Inflammatory macrophage treated with lipopolysaccharide for 1 hour (primary cell): ENCODE measurements at places on chromosomes 5 and 9.

DNA sequence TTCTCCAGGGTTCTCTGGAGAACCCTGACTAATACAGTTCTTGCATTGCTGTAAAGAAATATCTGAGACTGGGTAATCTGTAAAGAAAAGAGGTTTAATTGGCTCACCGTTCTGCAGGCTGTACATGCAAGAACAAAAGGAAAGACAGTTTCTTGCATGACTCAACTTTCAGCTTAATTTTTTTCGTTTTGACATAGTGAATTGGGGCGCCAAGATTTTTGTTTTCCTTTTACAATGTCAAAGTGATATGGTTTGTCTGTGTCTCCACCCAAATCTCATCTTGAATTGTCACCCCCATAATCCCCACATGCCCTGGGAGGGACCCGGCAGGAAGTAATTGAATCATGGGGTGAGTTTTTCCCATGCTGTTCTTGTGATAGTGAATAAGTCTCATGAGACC is 11.8 kb upstream of the CRHBP start:
- no peak for DNase-seq

DNA sequence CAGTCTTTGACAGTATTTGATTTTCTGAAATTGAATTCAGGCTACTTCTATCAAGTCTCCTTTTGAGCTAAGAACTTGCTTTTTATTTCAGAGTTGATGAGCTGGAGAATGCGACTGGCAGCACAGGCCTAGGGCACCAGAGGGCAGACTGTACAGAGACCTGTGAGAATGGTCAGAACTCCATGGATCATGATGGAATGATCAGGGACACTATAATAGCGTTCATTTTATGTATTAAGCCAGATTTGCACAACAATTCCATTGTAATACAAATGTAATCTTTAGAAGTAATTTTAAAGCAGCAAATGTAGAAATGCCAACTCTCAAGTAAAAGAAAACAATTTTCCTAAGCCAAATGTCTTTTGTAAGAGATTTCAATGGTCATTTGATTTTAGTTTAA is 902.4 kb downstream of the NR2F1-AS1 start:
- no peak for DNase-seq

DNA sequence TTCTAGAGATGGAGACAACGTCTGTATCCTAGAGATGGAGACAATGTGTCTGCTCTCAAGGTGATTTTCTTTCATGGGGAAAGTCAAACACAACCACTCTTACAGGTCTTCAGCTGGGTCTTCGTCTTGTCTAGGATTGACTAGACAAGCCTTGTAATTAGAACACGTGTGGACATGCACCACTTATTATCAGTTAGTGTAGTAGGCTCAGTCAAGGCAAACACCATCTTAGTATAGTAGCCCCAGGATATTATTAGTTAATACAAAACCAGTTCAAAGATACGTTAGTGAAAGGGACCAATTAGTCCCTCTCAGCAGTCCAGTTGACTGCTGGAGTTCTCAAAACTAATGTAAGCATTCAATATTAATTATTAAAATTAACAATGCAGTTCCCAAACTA is 15.1 kb upstream of the CCL28 start:
- no peak for DNase-seq

DNA sequence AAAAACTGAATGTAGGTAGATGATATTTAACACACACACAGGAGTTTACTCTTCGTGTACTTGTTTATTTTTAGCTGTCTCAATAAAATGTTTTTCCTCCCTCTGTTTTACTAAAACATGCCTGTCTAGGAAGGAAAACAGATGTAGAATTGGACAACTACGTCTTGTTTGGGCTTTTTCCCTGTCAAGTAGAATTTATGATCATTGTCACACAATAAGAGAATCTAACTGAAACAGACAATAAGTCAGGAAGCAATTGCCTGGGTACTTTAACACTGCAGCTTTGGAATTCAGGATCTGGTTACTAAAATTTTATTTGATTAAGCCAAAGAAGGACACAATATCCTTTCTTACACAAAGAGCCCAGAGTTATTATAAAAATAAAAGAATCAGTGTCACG is 164.2 kb downstream of the ZDHHC21 start:
- no peak for DNase-seq

DNA sequence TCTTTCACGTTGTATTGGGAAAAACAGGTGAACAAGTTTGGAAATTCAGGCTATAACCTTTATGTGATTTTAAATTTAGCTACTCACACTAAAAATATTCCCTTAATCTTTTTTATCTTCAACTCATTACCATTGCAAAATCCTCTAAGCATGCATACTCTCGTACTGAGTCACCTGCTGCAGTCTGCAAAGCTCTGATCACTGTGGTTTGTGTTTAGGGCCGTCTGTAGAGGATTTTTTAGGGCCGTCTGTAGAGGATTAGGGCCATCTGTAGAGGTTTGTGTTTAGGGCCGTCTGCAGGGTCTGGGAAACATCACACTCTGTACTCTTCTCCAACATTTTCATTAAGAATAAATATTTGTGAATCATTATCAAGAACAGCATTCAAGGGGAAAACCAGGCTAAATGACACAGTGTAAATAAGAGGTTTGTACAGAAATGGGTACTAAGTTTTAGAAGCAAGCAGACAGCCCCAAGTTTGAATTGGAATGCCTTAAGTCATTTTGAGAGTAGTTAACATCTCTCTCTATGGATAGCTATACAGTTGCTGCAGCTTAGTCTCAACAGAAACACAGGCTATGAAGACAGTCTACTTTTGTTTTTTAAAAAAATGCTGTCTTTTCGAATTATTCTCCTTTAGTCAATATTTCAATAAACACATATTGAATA is 155.0 kb upstream of the TSLP start:
- no peak for DNase-seq

DNA sequence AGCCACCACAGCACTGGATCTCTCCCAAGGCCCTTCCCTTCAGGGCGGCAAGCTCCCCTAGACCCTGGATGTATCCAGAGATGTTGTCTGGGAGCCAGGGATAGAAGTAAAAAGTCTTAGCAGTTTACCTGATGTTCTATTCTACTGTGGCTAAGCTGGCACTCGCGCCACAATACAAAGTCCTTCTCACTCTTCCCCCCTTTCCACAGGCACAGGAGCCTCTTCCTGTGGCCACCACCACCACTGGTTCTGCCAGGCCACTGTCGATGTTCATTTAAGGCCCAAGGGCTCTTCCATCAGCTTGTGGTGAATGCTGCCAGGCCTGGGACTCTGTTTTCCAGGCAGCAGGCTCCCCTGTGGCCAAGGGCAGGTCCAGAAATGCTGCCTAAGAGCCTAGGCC is 33.7 kb downstream of the MEGF9 start:
- DNase-seq = no peak

DNA sequence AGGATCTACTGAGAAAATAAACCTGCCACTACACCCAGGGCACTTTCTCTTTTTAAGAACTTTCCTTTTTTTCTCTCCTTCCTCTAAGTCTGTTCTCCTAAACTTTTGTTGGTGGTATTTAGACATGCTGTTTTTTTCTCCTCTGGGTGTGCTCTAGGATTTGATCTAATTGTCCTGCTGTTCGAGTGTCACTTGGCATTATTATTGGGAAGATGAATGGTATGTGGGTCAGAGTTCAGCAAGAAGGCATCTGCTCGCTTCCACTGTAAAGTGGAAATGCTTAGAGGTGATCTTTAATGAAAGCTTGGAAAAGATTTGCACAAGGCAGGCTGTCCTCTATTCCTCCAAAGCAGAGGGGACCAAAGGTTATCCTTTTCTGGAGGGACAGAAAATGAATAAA is 1.3 kb upstream of the PLPPR1 start:
- DNase-seq = no peak

DNA sequence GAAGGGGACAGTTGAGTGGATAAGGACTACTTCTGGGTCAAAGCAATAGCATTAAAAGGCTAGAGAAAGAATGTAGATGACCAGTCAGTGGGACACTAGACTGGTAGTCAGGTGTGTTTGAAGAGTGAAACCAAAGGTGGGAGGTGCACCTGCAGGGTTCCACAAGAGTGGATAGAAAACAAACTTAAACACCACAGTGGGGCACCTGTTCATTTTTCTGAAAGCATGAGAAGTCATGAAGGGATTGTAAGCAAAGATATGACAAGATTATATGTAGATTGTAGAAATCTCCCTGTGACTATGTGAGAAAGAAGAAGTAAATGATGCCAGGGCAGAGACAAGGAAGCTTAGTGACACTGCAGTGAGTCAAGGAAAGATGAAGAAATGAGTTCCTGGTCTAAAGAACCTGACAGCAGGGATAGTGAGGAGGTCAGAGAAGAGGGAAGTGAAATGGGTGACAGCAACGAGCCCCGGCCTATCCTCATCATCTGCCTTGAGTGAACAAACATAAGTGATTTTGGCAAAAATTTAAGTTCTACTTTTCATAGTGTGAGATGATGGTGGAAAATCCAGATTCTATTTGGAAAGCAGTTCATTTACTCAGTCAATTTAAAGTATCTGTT is 296.9 kb downstream of the TLE4 start:
- DNase-seq = peak; percentile 96

- no peak for DNase-seq
Measured at GRCh38 chr5:96322217-96322616, 110.8 kb downstream of the PCSK1 start.

DNA sequence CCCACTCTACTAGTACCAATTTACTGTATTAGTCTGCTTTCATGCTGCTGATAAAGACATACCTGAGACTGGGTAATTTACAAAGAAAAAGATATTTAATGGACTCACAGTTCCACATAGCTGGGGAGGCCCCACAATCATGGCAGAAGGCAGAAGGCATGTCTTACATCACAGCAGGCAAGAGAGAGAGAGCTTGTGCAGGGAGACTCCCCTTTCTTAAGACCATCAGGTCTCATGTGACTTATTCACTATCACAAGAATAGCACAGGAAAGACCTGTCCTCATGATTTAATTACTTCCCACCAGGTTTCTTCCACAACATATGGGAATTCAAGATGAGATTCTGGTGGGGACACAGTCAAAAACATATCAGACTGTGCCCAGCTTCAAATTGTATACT is 11.5 kb downstream of the UGT3A1 start:
- DNase-seq = peak; percentile 61

DNA sequence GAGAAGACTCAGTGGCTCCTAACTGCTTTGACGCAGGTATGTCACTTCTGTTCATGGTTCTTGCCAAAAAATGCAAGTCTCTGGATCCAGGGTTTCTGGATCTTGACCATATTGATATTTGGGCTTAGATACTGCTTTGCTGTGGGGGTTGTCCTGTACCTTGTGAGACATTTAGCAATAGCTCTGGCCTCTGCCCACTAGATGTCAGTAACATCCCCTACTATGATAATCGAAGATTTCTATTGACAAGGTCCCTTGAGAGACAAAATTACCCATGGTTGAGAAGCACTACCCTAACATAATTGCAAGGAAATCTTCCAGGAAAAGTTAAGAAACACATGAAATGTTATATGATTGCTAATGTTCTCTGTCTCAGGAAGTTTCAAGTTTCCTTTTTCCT is 285.4 kb downstream of the TMEM232 start:
- DNase-seq = no peak

- no peak for DNase-seq
Measured at GRCh38 chr5:3957658-3958057, 362.0 kb downstream of the IRX1 start.

- DNase-seq = no peak
Measured at GRCh38 chr5:14168793-14169262, 25.7 kb downstream of the TRIO start.

DNA sequence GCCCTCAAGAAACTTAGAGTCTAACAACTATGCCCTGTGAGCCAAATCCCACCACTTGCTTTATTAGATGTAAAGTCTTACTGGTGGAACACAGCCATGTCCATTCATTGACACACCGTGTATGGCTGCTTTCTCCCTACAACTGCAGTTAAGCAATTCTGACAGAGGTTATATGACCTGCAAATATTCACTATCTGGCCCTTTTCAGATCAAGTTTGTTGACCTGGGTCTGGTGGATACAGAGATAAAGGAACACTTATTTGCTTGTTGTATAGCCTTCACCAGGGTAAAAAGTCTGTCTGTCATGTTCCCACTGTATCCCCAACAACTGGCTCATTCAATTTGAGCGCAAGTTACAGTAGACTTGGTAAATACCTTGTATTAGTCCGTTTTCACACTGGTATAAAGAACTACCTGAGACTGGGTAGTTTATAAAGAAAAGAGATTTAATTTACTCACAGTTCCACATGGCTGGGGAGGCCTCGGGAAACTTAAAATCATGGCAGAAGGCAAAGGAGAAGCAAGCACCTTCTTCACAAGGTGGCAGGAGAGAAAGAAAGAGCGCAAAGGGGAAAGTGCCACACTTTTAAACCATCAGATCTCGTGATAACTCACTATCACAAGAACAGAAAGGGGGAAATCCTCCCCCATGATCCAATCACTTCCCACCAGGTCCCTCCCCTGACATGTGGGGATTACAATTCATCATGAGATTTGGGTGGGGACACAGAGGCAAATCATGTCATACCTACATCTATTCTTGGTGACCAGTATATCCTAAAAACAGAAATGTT is 27.9 kb downstream of the DEPDC1B start:
- DNase-seq = no peak

GRCh38 chr9:134626069-134626423 is 15.6 kb upstream of the COL5A1 start:
- no peak for DNase-seq

GRCh38 chr9:129682381-129682780 is 16.9 kb downstream of the PRRX2 start:
- no peak for DNase-seq

GRCh38 chr5:154351566-154351965 is 94.2 kb upstream of the SAP30L start:
- no peak for DNase-seq

- DNase-seq = no peak
Measured at GRCh38 chr9:3993773-3994172, 306.1 kb downstream of the GLIS3 start.
